ENCODE measurements at places on chromosomes 6 and 20.

DNA sequence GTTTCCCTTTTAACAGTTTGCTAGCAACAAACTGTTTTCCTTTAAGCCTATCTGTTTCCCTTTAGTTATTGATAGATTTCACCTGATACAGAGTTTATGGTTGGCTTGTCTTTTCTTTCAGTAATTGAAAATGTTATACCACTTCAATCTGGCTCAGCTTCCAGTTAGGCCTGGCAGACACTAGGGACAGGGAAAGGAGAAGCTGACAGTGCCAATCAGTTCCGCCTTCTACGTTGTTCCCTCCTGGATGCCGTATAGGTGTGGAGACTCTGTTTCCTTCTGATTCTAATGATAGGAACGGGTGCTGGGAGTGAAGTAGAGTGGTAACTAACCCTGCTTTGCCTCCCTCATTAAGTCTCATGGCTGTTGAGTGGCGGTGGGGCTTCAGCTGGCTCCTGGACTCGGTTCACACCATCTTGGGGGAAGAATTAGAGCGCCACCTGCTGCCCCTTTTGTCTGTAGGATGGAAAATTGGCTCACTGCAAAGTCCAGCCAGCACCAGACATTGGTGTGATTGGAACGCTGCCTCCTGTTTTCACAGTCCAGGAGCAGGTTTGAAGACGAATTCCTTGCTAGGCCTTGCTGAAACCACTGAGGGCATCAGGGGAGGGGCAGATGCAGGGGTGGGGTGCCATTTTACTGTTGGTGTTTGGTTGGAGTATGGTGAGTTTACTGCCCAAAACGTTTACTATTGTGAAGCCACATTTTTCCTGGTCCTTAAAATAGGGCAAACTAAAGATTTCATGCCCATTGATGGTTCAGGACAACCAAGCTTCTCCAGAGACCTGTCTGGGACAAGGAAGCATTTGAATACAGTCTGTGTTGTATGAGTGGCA lies 1729.5 kb downstream of the GRIK2 start:
- H3K4me1 ChIP-seq: no peaks in the 10 kb centered on the region
- peak; percentile 13 for DNase-seq
- no peaks in the 10 kb centered on the region for H3K36me3 ChIP-seq
- no peaks in the 10 kb centered on the region for H3K27me3 ChIP-seq
- H3K4me3 ChIP-seq: no peak overlapping the region

- no peak overlapping the region for H3K27ac ChIP-seq
- H3K27me3 ChIP-seq: no peaks in the 10 kb centered on the region
- no peak overlapping the region for H3K4me3 ChIP-seq
- H3K4me1 ChIP-seq: peaks cover 2% of the 10 kb centered on the region
- no peaks in the 10 kb centered on the region for H3K36me3 ChIP-seq
These were observed 47.2 kb upstream of the ELOVL5 start for GRCh38 chr6:53395986-53396385.

- no peaks in the 10 kb centered on the region for H3K4me1 ChIP-seq
- DNase-seq: no peak
- no peaks in the 10 kb centered on the region for H3K36me3 ChIP-seq
- H3K27me3 ChIP-seq: no peaks in the 10 kb centered on the region
These were observed 50.6 kb downstream of the SLC22A3 start for GRCh38 chr6:160398674-160399271.

GRCh38 chr6:159988983-159989454 lies 20.1 kb downstream of the IGF2R start:
- no peaks in the 10 kb centered on the region for H3K27me3 ChIP-seq
- DNase-seq: no peak
- no peaks in the 10 kb centered on the region for H3K36me3 ChIP-seq
- H3K4me1 ChIP-seq: peaks cover 13% of the 10 kb centered on the region

DNA sequence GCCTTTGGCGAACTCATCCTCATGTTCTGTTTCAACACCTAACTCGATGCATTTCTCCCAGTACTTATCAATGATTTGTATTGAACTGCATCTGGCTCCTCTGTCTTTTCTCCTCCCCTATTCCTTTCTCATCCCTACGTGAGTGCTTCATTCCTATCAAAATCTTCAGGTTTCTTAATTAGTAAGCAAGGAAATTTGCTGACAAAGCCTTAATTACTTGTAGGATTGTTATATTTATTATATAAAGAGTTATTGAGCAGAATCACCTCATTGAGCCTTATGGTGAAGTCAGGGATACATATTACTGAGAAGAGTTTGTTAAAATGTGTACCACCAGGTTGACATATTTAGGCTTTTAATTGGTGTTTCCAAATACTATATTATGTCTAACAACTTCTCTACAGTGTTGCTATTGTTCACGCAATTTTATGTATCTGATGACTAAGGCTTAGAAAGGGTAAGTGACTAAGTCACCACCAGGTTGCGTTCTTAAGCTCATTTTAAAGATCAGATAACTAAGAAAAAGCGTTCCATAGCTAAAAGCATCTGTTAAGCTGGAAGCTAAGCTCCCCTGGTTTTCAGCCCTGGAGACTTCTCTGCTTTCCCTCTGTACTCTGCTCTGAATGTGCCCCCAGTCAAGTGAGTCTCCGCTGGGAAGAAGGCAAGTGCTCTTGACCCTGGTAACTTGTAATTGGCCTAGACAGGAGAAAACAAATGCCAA lies 18.9 kb downstream of the SCGN start:
- DNase-seq: no peak

DNA sequence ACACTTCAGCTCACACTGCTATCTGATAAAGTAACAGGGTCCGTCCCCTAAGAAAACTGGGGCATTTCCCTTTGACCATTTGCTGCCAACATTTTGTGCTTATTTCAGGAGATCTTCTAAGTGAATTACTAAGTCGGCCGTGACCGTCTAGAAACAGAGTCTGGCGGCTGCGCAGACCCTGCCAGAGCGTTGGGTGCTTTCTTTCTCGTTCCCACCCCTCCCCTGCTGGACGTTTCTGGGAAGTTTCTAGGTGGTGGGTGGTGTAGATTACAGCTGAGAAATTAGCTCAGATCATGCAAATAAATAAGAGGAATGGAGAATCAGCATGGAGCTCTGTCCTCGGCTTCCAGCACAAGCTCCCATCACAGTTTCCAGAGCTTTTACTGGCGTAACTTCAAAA lies 128.1 kb downstream of the MYLK4 start:
- H3K4me1 ChIP-seq: no peaks in the 10 kb centered on the region
- peaks cover 5% of the 10 kb centered on the region for H3K27me3 ChIP-seq
- H3K4me3 ChIP-seq: no peak overlapping the region
- DNase-seq: no peak

DNA sequence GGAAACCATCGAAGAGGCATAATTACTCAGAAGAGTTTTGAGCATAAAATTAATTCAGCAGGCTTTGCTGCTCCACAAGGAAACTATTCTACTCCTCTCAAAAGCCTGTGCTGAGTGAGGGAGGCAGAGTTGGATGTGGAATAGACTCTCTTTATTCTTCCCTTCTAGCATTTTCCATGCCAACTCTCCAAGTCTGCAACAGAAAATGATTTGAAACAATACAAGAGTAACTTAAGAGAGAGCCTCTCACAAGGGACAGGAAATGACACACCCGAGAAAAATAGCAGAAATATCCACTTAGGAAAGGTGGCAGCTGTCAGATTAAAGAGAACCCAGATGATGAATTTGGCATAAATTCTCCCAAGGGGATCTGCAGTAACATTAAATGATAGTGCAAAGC lies 26.3 kb upstream of the LAMP5 start:
- no peaks in the 10 kb centered on the region for H3K36me3 ChIP-seq
- no peaks in the 10 kb centered on the region for H3K4me1 ChIP-seq
- H3K27me3 ChIP-seq: no peaks in the 10 kb centered on the region
- no peak for DNase-seq
- no peak overlapping the region for H3K4me3 ChIP-seq
- H3K27ac ChIP-seq: no peak overlapping the region

DNA sequence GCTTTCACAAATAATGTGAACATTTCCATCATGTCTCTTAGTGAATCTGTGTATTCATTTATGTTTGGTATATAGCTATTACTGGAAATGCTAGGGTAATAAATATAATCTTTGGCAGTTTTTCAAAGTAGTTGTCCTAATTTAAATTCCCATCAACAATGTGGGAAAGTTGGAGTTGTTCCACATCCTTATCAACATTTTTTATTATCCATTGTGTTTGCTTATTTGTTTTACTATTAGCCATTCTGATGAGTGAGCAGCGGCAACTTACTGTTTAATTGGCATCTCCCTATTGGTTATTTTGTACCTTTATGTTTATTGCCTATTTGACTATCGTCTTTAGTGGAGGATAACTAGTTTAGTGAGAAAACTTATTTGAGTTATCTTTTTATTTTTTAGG lies 121.1 kb upstream of the CCN2 start:
- H3K4me1 ChIP-seq: no peaks in the 10 kb centered on the region
- no peak overlapping the region for H3K27ac ChIP-seq

- H3K4me3 ChIP-seq: no peak overlapping the region
- no peaks in the 10 kb centered on the region for H3K36me3 ChIP-seq
- no peaks in the 10 kb centered on the region for H3K4me1 ChIP-seq
- DNase-seq: no peak
- no peak overlapping the region for H3K27ac ChIP-seq
These were observed 51.8 kb downstream of the TSHZ2 start for GRCh38 chr20:53023732-53024520.

DNA sequence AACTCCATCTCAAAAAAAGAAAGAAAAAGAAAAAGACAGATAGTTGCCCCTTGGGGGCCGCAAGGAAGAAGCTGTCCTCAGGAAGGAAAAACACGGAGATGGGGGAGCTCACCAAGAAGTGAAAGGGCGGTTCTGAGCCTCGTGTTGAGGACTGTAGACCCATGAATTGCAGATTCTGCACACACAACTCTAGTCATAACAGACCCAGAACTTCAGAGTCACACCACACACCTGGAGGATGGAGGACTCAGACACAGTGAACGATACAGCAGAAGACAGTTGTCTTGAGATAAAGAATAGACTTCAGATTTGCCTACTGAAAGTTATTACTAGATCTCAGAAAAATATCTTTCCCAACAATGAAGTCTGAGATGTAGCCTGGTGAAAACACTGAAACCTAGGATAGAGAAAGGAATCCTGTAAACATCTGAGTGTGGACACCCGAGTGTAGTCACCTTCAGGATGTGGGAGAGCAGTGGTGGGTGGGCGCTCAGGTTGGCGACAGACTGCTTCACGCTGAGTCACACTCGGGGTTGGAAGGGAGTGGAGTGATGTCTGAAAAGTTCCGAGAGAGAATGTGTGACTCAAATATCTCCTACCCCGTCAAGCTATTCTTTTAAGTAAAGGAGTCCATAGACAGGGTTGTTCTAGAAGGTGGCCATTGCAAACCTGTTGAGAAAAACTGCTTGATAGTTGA lies 88.1 kb downstream of the MAP3K4 start:
- H3K4me3 ChIP-seq: no peak overlapping the region
- DNase-seq: no peak
- no peaks in the 10 kb centered on the region for H3K4me1 ChIP-seq
- H3K27me3 ChIP-seq: no peaks in the 10 kb centered on the region
- H3K36me3 ChIP-seq: peaks cover 3% of the 10 kb centered on the region
- no peak overlapping the region for H3K27ac ChIP-seq

GRCh38 chr20:64244281-64244805 lies 11.2 kb upstream of the PCMTD2 start:
- no peak overlapping the region for H3K4me3 ChIP-seq
- H3K27me3 ChIP-seq: no peaks in the 10 kb centered on the region
- no peak for DNase-seq
- H3K4me1 ChIP-seq: no peaks in the 10 kb centered on the region

DNA sequence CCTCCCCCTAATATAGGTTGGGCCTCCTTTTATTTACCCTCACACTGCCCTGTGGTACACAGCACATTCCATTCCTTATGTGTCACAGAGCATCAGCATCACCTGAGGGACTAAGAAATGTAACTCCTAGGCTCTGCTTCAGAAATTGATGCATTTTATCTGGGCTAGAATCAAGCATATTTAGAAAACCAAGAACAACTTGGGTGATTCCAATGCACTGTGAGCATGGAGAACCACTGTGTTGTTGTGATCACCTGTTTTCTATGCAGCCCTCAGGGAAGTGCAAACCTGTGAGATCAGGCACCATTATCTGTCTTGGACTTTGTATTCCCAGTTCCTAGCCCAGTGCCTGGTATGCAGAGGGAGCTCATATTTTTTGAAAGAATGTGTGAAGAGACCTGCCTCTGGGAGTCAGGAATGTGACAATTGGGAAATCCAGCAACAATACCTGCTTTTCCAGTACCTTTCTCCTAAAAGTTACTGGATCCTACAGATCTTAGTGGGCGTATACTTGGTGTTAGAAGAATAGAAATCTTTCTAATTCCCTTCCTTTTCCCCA lies 7.0 kb downstream of the KAT14 start:
- DNase-seq: no peak
- no peaks in the 10 kb centered on the region for H3K4me1 ChIP-seq
- no peaks in the 10 kb centered on the region for H3K27me3 ChIP-seq
- no peak overlapping the region for H3K27ac ChIP-seq
- no peak overlapping the region for H3K4me3 ChIP-seq

- H3K27me3 ChIP-seq: no peaks in the 10 kb centered on the region
- H3K4me1 ChIP-seq: peaks cover 4% of the 10 kb centered on the region
These were observed 66.5 kb downstream of the ILRUN start for GRCh38 chr6:34630040-34630439.

- no peak overlapping the region for H3K4me3 ChIP-seq
- H3K27ac ChIP-seq: no peak overlapping the region
- no peaks in the 10 kb centered on the region for H3K36me3 ChIP-seq
- no peaks in the 10 kb centered on the region for H3K27me3 ChIP-seq
These were observed 214.3 kb upstream of the PLN start for GRCh38 chr6:118333772-118334171.

DNA sequence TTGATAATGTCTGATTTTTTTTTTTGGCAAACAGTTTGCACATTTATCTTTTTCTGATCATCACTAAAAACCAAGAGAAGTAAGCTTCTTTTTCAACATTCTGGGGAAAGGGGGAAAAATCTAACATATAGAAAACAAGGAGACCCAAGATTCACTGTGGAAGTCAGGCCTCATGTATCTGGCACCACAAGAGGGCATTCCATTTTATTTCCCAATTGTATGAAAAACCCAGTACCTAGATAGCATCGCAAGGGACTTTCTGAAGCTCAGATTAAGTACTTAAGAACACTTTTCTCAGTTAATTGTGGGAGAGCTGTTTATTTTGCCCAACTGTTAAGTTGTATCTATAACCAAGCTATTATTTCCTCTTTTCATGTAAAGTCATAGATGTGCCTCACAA lies 152.9 kb downstream of the KLHL32 start:
- no peak overlapping the region for H3K4me3 ChIP-seq
- H3K4me1 ChIP-seq: no peaks in the 10 kb centered on the region
- no peak overlapping the region for H3K27ac ChIP-seq
- no peak for DNase-seq
- H3K36me3 ChIP-seq: no peaks in the 10 kb centered on the region
- H3K27me3 ChIP-seq: no peaks in the 10 kb centered on the region

DNA sequence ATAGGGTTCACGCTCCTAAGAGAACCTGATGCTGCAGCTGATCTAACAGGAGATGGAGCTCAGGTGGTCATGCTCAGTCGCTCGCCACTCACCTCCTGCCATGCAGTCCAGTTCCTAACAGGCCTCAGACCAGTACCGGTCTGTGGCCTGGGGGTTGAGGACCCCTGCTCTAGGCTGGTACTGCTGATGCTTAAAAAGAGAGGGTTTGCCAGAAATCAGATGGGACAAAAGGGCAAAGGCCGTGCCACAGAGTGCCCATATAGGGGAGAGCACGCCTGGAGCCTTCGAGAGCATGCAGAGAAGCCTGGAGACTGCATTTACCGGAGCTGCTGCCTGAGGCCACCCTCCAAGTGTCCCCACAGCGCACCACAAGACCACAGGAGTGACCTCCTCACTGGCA lies 75.5 kb downstream of the PTPN1 start:
- no peak for DNase-seq
- H3K4me3 ChIP-seq: no peak overlapping the region
- H3K36me3 ChIP-seq: peaks cover 22% of the 10 kb centered on the region
- H3K27ac ChIP-seq: no peak overlapping the region
- no peaks in the 10 kb centered on the region for H3K27me3 ChIP-seq
- H3K4me1 ChIP-seq: peaks cover 74% of the 10 kb centered on the region

All from Panc1 (cell line).